ENCODE measurements at places on chromosomes 16 and 17.

DNA sequence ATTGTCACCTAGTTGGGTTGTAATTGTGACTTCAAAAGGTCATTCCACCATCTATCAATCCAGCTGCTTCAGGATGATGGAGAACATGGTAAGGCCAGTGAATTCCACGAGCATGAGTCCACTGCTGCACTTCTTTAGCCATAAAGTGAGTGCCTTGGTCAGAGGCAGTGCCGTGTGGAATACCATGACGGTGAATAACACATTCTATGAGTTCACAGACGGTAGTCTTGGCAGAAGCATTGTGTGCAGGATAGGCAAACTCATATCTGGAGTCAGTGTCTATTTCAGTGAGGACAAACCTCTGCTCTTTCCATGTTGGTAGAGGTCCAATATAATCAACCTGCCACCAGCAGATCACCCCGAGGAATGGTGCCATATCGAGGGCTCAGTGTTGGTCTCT, 650.9 kb downstream of the KCNJ2 start:
- DNase-seq, result no peak

- no peak for DNase-seq
These were observed 1.2 kb downstream of the FADS6 start for GRCh38 chr17:74892013-74892841.

DNA sequence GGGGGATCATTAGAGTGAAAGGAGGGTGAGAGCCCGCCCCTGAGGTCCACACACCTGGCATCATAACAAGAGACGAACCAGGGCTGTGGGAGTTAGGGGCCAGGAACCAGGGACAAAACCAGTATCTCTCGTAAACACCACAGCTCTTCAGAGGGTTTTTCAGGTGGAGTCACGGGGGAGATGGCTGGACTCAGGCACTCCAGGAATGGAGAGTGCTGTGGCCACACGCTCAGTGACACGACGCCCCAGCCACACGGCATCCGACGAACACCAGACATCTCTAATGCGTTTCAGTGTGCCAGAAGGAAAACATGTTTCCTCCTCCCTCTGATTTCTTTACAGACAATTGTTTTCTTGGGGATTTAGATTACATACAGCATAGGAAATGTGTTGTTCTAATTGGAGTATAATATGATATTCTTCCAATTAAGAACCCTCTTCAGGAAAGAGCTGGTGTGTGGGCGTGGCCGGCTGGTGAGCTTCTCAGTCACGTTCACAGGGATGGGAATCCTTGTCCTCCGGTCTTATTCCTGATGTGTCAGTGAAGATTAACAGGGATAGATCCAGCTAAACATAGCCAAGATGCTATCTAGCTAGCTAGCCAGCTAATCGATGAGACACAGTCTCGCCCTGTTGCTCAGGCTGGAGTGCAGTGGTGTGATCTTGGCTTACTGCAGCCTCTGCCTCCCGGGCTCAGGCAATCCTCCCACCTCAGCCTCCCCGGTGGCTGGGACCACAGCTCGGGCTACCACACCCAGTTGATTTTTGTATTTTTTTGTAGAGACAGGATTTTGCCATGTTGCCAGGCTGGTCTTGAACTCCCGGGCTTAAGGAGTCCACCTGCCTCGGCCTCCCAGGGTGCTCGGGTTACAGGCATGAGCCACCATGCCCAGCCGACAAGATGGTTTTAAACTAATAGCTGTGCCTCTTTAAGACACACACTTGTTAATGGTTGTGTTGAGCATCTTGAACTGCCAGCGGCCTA, 98.6 kb downstream of the BANP start:
- DNase-seq, result no peak

DNA sequence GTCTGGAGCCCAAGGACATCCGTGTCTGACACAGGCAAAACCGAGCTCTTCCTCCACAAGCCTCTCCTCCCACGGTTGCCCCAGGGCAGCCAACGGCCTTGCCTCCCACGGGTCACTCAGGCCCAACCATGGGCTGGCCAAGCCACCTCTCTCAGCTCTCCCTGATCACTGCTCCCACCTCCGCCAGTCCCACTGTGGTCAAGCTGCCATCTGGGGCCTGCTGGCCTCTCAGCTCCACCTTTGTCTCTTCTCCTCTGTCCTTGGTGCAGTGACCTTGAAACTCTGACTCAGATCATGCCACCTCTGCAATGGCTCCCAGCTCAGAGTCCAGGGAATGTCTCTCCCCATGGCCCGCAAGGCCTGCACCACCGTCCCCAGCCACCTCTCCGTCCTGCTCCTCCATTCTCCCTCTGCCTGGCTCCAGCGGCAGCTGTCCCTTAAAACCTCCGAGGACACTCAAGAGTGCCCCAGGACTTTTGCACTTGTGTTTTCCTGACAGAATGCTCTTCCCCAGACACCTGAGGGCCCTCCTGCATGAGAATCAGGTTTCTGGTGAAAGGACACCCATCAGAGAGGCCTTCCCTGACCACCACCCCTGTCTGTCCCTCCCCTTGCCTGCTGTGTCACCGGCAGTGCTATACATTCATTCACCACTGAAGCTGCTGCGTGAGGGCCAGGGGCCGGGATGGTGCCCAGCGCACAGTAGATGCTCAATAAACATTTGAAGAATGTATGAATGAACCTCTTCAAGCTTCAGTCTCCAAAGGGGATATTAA, 19.3 kb downstream of the PEMT start:
- no peak for DNase-seq

DNA sequence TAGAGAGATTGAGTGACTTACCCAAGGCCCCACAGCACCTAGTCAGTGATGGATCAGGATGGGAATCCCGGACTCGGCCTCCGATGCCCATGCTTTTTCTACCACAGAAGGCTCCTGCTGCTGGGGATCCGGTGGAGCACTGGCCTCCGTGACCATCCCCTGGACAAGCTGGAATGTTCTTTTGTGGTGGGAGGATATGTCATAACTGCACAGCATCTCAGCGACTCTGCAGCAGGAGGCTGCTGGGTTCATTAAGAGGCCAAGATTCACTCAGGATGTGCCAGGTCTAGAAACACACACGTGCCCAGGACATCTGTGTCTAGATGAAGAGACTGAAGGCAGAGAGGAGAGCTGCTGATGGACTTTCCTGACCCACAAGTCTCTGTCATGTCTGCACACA, 34.7 kb upstream of the NGFR start:
- no peak for DNase-seq

DNA sequence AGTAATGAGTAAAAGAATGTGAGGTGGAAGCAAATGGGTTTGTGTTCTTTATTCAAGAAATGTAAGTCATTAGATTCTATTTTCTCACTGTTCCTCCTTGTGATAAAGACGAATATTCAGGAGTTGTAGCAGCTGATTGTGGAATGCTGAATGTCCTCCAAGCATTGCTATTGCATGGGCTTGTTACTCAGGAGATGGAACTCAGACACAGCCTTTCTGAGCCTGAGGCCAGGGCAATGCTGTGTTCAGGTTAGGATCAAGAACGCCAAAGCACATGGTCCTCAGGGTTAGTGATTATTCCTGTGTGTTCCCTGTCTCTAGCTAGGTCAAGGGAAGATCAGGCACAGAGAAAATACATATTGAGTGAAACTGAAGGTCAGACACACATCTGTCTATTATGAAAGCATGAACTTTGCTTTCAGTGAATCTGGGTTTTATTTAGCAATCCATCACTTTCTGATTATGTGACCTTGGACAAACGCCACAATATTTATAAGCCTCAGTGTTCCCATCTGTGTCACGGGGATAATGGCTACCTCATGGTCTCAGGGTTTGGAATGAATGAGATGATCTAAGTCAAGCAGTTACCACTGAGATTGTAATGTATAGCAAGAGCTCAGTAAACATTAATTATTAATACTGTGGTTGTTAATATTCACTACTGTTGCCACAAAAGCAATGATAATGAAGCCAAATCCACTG, 426.8 kb upstream of the DYNLRB2 start:
- DNase-seq, result no peak

DNA sequence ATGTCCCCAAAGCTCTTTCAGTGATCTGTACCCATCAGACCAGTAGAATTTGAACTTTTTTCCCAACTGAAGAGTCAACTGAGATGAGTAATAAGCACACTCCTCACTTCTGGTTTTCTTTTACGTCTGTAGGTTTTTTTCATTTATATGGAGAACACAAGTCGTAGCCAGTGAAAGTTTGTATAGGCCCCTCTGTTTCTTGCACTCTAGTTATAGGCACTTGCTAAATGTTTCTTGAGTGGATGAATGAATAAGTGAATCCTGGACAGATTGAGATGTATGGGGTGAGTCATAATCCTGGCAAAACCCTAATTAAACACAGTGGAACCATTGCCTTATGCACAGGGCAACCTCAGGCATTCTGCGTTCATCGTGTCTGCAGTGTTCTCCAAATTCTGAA, 193.7 kb upstream of the TBX2 start:
- DNase-seq, result no peak

DNA sequence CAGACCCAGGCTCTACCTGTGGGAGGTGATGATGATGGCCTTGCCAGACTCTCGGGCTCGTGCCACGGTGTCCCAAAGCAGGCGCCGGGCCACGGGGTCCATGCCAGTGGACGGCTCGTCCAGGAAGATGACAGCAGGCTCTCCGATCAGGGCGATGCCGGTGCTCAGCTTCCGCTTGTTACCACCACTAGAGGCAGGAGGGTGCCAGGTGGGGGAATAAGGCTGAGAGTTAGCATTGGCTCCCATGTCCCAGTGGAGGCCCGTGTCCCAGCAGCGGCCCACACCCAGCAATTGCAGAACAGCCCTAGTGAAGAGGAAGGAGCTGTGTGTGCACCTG, 10.3 kb upstream of the RNPS1 start:
- no peak for DNase-seq

DNA sequence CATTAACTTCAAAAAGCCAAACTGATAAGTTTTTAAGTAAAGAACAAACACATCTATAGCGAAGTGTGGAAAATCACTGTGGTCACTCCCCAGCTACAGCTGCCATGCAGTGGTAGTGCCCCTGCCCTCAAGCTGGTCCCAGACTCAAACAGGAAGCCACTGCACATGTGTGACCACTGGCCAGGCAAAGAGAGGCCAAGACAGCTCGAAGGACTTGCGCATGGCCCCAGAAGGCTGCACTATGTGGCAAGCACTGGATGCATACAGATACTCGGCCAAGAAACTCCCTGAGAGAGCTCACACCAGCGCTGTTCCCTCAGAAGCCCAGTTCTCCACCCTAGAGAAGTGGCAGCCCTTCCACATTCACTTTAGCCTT, 82.4 kb downstream of the ANKRD11 start:
- no peak for DNase-seq

GRCh38 chr16:89561142-89561883, 831 bp downstream of the RPL13 start:
- no peak for DNase-seq

- no peak for DNase-seq
These were observed 1.7 kb downstream of the ADGRG5 start for GRCh38 chr16:57544124-57544653.

- DNase-seq, result no peak
These were observed 133.5 kb downstream of the CMIP start for GRCh38 chr16:81578076-81578475.

DNA sequence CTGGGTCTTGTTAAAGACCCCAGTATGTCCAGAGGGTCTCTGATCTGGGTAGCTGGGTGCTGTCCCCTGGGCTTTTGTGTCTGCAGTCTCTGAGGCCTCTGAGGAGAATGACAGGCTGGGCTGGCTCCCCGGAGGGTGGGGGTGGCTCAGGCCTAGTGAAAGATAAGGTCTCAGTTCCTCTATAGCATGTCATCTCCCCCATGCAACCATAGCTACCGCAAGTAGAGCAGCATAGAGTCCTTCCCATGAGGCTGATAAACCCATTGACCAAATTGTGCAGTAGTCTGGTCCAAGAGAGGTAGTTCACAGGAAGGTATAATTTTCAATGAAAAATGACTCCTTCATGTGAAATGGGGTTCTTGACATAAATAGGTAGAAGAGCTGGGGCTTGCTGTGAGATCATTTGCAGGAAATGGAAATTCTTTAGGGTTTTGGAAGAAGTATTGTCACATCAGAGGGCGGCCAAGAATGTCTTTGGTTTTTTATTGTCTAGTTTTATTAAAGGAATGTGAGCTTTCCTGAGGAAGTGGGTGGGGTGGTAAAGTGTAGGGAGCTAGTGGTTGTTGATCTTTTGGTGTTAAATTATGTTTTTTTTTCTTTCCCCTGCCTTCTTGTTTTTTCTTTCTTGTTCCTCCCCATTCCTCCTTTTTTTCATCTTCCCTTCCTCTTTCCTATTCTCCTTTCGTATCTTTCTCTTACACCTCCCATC, 21.0 kb downstream of the SLC7A6OS start:
- DNase-seq, result peak; percentile 65

DNA sequence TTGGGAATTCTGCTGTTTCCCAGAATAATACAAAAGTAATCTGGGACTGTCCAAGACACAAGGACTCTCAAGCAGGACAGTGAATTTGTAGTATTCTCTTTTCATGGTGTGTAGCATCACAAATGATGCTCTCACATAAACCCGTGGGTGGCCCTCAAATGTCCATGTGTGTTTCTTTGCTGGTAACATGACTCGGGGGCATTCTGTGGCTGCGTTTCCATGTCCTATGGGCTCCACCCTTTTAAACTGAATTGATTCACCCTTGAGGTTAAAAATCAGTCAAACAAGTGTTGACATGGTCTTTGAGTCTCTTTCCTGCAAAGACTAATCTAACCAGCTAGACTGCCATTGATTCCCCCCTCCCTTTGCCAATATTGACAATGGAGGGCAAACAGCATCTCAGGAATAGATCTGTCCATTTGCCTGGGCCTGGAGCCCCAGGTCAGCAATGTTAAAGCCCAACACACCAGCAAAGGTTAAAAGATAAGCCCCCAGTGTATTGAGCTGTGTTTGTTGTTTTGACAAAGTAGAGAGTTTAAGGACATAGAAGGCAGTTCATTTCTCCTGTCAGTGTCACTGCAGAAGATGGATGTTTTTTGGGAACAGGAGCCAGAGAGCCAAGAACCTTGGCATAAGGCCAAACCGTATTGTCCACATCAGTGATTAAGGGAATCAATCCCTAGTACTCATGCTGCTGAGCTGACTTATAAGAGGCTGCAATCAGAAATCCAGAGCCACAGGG, 117.1 kb upstream of the COX10 start:
- no peak for DNase-seq

DNA sequence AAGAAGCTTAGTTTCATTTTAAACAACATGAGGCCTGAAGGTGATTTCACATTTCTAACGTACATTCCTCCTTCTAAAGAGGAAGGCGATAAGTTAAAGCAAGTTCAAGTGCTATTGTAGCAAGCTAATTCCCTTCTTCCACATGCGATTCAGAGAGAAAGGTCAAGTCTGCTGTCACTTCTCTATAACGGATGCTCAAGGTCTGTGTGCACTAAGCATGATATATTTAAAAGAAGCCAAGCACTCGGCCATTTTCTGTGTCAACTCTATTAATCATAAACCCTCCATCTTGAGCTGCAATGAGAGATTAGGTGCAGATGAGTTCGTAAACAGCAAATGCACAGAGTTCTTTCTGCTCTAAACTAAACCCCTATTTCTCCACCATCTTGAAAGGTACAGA, 568.8 kb upstream of the ZFHX3 start:
- no peak for DNase-seq

Measured in activated T-cell treated with anti-CD3 and anti-CD28 coated beads, Interleukin-2, amount 50 U/mL, for 72 hours (primary cell).